ENCODE measurements at places on chromosomes 5 and 9.

DNA sequence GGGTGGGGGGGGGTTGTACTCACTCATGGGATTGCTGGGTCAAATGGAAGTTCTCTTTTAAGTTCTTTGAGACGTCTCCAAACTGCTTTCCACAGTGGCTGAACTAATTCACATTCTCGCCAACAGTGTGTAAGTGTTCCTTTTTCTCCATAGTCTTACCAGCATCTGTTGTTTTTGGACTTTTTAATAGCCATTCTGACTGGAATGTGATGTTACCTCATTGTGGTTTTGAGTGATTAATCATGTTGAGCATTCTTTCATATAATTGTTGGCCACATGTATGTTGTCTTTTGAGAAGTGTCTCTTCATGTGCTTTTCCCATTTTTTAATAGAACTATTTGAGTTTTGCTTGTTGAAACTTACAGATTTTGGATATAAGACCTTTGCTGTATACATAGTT, 94.9 kb upstream of the PLPPR1 start:
- DNase-seq = no peak

DNA sequence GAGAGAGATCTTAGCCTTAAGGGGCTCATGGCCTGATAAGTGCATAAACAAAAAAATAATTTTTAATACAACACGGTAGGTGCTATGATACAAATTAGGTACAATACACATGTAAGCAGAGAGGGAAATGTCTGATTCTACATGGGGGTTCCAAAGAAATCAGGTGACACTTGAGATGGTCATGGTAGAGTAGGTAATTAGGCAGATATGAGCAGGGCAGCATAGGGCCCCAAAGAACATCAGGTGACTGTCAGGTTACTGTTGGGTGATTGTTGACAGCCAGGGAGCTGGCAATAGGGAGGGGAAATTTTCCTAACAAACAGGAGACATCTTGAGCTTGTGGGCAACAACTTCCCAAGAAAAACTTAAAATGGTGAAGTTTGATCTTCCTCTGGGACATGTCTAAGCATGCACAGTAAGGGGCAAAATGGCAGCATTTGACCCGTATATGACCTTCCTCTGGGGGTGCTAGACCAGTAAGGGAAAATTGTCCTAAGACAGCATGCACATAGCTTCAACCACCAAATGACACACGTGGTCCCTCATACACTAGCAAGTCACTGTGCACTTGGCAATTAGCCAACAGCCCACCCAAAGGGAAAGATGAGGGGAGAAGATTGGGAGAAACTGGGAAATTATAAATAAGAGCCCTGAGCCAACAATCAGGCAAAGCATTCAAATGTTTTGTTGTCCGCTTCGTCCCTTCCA, 37.3 kb upstream of the TENT4A start:
- no peak for DNase-seq

GRCh38 chr5:178544166-178544834, 45.9 kb downstream of the COL23A1 start:
- no peak for DNase-seq

DNA sequence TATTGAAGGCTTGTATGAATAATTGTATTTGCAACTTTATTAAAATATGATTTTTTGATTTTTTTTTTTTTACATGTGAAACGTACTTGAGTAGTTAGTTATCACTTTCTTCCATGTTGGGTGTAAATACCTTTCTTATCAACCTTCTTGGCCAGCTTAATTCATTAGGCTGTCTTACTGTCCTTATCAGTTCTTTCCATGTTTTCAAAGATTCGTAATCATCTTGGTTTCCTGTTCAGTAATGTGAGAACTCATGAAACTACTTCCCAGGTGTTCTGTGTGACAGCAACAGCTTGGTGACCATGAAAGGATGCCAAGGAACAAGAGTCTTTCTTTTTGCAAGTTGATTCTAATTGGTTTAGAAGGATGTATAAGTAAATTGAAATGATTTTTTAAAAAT, 100.0 kb downstream of the ADGRV1 start:
- DNase-seq = no peak

GRCh38 chr5:14326035-14326903, 183.1 kb downstream of the TRIO start:
- no peak for DNase-seq

DNA sequence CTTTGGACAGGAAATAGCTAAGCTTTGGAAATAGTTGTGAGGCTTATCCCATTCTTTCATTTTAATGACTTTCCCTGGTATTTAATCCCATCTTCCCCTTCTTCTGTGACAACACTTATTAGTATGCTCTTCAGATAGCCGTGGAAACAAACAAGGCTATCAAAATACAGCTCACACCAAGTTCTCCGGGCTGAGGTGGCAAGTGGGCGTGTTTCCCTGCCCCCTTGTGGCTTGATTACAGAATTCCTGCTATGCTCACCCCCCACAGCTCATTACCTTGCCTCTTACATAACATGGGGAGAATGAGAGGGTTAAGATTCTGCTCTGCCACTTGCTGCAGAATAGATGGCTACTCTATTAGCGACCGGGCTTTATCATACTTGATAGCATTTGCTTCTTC, 437.1 kb upstream of the TLE4 start:
- no peak for DNase-seq

- no peak for DNase-seq
Observed at GRCh38 chr9:113940077-113940476, 64.0 kb downstream of the ZNF618 start.

GRCh38 chr9:90640361-90640760, 2.3 kb downstream of the DIRAS2 start:
- DNase-seq = no peak

DNA sequence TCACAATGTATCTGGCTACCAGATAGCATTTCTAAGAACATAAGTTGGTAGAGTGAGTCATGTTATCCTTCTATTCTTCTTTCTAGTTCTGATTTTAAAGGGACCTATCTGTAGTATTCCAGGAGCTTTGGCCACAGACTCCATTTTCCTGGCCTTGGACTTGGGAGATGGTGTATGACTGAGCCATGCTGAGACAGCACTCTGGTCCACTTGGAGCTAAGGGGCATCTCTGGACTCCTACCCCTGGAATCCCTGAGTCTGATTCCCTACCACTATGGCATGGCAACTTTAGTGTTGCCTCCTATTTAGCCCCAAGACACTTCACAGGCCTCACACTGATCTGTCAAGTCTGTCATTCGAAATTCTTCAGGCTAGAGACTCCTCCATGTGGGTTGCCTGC, 58.8 kb downstream of the BAAT start:
- no peak for DNase-seq

DNA sequence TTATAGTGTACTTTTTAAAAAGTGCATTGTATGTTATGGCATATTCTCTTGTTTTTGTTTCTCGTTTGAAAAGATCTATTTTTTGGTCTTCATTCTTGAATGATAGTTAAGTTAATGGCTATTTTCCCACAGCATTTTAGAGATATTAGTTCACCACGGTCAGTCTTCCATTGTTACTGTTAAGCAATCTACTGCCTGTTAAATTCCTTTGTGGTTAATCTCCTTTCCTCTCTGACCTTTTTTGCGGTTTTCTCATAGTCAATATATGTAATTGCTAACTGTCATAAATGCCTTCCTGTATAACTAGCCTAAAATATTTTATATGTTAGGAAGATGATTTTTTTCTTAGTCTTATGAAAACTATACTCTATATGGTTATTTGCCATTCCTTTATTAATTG, 250.8 kb upstream of the FBXL7 start:
- no peak for DNase-seq

- no peak for DNase-seq
Observed at GRCh38 chr9:16191691-16192402, 639.0 kb downstream of the CCDC171 start.

DNA sequence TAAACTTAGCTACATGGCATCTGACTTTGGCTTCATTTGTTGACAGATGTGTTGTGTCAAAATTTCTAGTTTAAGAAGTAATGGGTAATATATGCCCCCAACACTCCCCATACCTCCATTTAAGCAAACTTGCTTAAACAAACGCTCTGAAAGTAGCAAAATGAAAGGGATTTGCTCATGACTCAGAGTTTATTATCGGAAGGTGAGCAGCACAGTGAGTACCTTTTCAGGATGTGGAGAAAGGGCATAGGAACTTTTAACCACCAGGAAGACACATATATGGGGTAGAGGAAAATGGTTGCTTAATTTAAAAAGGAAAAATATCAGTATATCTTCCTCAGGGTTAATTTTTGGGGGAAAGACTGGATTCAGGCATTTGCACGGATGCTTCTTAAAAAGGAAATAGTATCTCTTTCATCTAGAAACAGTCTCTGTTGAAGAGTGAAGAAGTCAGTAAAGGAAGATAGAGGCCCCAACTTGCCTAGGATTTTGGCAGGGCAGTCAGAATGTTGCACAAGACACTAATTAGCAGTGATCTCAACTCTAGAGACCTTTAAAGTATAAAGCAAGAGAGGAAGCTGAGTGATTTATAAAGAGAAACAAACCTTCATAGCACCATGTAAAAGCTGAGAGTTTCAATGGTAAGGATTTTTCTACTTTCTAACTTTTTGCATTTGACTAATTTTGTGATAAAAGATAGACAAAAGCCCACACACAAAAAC, 155.1 kb downstream of the TRIO start:
- DNase-seq = no peak

DNA sequence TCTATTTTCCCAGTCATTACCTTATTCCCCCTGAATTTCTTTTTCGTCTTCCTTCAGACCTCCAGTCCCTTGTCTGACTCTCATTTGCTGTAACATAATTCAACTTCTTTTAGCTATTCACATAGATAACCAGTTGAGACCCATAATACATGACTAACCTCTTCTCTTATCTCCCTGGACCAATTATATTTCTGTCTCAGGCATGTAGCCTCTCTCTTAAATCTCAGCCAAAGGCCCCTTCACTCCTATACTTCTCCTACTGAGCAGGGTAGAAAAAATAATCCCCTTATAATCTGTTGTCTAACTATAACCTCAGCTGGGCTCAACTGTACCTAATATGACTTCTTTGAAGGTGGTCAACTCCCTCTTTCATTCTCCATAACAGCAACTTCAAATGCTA, 20.9 kb downstream of the RANBP6 start:
- no peak for DNase-seq

GRCh38 chr9:116168231-116168630, 14.6 kb downstream of the PAPPA start:
- no peak for DNase-seq

- DNase-seq = no peak
Observed at GRCh38 chr5:80198920-80199319, 56.9 kb downstream of the SERINC5 start.

DNA sequence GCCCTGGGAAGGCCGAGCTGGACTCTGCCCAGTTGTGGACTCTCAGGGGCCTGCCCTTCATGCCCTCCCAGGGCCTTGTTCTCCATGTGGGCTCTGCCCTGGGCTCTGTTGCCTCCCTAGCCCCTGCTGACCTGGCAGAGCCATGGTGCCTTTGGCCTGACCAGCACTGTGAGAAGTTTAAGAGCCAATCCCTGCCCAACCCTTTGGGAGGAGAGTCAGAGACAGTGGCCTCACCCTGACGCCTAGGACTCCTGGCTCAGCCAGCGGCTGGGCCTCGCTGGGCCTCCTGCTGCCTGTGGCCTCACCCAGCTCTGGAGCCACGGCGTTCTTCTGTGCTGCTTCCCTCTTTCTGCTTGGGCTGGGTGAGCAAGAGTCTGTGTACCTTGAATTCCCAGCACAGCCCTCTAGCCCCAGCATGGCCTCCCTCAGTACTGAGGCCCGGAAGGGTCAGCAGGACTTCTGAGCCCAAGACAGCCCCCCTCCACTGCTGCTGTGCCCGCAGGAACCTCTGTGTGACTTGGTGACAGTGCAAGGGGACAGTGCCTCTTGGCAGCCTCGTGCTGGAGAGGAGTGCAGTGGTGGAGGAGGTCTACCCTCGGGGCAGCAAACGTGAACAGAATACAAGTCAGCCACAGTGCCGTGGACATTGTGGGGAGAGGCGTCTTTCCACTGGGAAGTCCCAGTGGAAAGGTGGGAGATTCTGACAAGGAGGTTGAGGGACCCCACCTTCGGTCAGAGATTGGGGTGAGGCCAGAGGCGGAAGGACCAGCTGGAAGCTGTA, 97.4 kb downstream of the CACNA1B start:
- no peak for DNase-seq

GRCh38 chr5:133364936-133365707, 247.2 kb downstream of the FSTL4 start:
- no peak for DNase-seq

DNA sequence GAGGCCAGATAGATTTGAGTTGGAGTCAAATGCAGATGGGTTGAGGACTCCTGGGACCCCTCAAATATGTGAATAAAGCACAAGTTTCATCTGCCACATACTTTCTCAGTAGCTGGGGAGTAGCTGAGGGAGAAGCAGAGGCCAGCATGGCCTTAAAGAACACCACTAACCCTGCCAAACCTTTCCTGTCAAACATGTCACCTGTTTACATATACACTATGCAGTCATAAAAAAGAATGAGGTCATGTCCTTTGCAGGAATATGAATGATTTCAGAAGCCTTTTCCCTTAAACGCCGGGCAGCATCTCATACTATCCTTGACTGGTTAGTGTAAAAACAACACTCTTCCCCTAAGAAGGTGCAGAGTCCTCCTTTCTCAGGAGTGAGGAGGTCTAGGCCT, 25.2 kb upstream of the HSD17B4 start:
- DNase-seq = no peak

DNA sequence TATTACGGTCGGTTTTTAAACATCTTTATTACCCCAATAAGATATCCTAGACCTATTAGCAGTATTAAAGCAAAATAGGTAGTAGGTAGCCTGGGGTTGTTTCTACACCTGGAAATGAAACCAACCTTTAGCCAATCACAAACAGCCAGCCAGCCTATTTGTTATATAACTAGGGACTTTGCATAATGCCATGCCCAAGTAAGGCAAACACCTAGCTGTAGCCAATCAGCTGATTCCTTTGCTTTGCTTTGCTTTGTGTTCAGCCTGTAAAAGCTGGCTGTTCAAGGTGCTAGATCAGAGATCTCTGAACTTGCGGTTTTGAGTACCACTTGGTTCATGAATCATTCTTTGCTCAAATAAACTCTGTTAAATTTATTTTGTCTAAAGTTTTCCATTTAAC, 46.5 kb upstream of the SETD9 start:
- no peak for DNase-seq

DNA sequence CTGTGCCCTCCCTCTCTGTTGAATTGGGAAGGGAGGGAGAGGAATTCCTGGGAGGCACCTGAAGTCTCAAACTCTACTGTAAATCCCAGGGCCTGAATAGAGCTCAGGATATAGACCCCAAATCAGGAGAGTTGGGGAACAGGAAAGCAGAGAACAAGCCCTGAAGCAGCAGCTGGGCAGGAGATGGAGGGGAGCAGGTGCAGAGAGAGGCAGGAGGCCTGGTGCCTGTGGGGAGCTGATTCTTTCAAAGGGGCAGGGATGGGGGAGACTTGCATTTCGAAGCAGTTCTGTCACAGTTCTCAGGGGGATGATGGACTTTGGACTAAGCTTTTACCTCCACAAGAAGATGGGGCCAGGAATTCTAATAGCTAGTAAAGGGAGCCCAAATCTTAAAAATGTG, 50.2 kb downstream of the NIM1K start:
- no peak for DNase-seq

DNA sequence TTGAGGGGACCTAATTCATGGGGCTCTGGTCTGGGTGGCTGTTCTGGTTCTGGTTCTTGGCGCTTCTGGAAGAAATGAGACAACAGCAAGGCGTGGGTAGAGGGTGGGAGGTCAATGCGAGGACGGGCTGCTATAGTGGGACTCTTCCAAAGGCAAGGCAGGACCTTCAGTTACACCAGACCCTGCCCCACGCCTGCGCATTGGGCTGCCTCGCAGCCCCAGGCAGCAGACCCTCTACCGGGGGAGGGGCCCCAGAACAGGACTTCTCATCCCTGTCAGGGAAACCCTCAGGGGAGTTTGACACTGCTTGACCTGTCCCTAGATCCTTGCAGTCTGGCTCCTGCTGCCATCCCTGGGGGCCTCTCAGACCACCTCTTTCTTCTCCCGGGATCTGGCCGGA, 18.5 kb downstream of the CCDC69 start:
- no peak for DNase-seq

Measured in activated naive CD4-positive, alpha-beta T cell (primary cell).